NCI-H1694 treated with DMSO at 0.1 percent for 48 hours (cell line): ENCODE measurements at places on chromosomes 1 and 21.

DNA sequence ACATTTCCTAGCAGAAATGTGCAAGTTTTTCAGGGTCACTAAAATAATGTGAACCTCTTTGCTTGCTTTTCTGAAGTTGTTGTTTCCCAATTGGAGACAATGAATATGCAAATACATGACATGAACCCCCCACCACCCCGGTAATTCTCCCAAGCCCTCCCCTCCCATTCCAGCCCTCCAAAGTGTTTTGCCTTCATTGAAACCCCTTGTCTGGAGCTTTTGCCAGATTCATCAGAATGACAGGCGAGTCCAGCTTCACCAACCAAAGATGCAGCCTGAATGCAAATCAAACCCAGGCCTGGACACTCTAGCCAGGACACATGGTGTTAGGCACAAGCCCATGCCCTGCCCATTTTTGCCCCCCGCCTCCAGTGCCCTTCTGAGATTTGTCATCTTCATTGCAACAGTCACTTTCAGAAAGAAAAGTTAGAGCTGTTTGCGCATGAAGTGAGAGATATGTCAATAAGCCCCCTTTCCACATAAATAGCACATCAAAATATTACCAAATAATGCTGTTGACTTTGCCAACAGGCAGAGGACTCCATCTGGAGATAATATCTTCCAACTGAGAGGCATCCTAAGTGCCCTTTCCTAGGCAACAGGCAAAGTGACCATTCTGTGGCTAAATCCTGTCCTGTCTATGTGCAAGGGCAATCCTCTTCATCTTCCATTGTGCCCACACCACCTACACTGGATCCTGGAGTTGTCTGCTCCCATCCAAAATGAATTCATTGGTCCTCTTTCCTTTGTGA lies 145.6 kb upstream of the NFIA start:
- no peak for DNase-seq

DNA sequence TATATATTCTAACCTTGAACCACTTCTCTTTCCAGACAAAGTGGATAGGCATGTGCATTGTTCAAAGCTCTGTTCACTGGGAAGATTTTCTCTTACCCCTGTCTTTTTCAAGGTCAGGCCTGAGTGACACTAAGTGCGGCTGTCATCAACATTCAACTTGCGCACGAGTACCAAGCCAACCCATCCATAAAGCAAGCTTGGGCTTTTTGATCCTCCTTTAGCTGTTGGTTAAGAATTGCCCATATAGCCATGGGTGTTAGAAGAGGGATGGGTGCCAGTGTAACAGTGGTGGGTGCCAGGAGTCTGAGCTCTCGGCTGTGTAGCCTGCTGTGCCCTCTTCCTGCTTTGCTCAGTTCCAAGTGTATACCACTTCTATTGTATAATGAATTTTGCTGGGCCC lies 136.1 kb downstream of the GLUL start:
- no peak for DNase-seq

GRCh38 chr1:2229037-2229864 lies 1.1 kb downstream of the SKI start:
- DNase-seq = peak; percentile 15

- no peak for DNase-seq
Observed at GRCh38 chr1:212186427-212187207, 98.6 kb upstream of the PPP2R5A start.

GRCh38 chr1:47216278-47217059 lies 15.6 kb downstream of the TAL1 start:
- DNase-seq = no peak

GRCh38 chr1:32612189-32612881 lies 38.0 kb downstream of the ZBTB8OS start:
- DNase-seq = peak; percentile 44

- DNase-seq = no peak
Observed at GRCh38 chr1:7962014-7962335, 464 bp downstream of the PARK7 start.

DNA sequence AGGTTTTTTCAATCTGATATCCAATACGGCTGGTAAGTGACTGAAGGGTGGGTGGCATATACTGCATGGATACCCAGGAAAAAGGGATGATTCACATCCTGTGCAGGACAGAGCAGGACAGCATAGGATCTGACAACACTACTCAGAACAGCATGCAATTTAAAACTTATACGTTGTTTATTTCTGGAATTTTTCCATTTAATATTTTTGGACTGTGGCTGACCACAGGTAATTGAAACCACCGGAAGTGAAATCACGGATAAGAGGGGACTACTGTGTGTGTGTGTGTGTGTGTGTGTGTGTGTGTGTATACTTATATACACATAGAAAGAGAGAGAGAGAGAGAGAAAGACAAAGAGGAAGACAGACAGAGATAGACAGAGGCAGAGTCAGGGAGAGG lies 23.0 kb downstream of the ERICH3 start:
- DNase-seq = no peak

DNA sequence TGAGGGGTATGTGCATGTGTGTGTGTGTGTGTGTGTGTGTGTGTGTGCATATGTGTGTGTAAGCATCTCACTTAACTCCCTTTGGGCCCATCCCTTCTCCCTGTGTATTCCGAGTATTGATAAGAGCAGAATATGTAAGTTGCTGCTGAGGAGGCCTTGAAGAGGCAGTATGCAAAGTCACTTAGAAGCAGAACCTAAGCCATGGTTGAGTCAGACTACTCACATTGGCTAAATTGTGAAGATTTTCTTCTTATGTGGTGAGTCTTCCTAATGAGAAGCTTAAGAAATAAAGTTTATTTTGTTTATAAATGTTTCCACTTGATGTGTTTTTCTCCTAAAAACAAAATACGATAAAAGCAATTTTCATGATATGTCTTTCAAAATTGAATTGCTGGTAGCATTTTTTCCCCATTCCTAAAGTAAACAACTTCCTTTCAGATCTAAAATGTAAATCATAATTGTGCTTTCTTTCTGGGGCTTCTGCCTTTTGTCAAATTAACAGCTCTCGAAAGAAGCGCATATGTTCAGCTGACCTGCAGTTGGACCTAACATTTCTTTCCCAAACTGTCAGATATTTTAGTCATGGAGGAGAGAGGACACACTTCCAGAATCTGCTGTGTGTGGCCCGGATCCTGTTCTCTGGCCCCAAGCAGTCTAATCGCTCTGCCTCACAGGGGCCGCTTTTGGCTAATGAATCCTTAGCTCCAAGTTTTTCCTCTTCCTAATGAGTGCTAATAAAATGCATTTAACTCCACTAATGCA lies 284.0 kb downstream of the DUSP10 start:
- DNase-seq = no peak

DNA sequence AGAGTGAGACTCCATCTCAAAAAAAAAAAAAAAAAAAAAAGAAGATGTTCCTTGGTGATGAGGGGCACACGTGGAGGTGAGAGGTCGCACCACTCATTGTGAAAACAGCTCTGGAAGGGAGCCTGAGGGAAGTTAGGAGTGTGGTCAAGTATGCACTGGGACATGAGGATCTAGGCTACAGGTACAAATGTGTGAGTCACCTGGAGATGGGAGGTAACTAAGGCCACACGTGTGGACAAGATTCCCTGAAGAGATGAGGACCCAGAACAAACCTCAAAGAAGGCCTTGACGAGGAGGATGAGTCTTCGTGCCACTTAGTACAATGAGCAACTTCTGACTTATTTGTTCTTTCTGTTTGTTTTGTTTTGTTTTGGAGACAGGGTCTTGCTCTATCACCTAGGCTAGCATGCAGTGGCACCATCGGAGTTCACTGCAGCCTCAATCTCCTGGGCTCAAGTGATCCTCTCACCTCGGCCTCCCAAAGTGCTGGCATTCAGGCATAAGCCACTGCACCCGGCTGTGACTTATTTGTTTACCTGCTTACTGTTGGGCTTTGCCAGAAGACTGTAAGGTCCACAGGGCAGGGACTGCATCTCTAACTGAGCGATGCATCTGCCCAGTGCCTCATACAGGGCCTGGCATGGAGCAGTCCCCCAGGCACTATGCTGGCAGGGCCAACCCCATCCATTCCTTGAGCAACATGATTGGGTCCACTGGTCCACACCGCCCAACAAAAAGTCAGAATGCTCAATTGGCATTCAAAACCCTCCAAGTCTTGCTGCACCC lies 6.4 kb downstream of the ASAP3 start:
- DNase-seq = no peak

GRCh38 chr1:6348511-6349191 lies 44.9 kb downstream of the ACOT7 start:
- DNase-seq = no peak

DNA sequence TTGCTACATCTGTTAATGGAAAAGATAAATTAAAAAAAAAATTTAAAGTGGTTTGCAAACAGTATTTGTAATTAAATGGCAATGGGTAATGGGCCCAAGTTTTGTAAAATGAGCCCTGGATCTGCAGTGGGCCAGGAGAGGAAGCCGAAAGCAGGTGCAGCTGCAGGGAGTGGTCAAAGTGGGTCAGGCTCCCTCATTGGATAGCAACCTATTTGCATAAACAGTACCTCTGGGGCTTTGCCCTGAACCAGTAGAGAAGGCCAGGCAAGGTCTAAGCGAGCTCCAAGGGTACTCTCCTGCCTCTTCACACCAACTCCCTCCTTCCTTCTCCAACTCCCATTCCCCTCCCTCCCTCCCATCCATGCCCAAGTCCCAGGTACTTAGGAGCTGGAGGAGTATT lies 138.9 kb downstream of the HMGB4 start:
- no peak for DNase-seq

DNA sequence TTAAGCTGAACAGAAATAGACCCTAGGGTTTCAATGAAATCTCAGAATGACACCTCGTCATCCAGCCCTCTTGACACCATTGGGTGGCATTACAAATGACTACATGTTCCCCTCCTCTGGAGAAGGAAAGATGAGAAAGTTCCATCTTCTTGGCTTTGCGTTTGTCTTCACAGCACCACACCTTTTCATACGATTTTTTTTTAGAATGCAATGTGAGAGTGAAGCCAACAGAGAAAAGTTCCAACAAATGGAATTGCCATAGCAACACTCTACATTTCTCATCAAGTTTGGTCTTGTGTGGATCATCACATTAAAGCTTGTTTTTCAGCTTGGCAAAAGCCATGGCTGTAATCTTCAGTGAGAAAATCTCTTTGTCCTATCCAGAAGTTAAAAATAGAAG lies 183.4 kb upstream of the SNX7 start:
- DNase-seq = no peak

DNA sequence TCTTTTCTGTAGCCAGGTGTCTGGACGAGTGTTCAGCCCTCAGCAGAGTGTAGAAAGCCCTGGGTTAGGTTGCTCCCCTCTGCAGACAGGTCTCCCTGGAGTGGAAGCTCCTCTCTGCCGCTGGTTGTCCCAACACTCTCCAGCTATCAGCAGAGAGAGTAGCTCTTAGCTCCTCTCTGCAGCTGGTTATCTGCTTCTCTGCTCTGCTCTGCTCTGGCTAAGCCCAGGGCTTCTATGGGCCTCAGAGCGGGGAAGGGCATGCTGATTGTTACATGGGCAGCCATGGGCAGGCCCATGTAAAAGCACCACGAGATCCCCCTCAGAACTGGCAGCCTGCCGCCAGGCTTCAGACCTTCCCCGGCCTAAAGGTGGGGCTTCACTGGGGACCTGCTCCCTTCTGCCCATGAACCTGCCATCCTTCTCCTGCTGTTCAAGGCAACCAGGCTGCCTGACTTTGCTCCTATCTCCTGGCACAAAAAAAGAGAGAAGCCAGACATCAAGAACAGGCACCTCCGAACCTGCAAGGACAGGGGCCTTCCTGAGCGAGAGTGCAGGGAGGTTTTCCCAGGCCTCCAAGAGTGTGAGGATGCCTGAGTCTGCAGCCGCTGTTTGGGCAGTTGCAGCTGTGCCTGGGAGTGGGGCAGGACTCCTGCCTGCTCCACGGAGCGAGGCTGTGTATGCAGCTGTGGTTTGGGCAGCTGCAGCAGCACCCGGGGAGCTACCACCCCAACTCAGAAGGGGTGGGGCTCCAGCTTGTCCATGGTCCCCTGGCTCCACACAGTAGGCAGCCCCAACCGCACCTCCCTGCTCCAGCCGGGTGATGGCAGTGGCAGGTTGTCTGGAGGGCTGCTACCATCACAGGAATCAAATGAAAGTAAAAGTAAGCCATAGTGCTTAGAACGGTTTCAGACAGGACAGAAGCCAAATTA lies 973.7 kb downstream of the LTN1 start:
- no peak for DNase-seq

- no peak for DNase-seq
Observed at GRCh38 chr1:185573677-185574076, 160.5 kb upstream of the HMCN1 start.

DNA sequence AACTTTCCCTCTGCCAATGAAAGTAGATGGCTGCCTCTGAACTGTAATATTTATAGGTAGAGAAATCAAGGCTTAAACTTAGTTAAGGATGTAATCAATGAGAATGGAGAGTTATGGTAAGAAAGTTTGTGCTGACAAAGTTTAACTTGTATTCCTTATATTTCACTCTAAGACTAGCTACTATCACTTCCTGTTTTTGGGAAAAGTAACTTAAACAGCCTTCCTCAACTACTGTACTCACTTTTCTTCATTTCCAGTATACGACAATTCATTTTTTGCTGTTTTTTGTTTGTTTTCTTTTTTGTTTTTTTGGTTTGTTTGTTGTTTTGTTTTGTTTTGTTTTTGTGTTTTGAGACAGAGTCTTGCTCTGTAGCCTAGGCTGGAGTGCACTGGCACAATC lies 3.7 kb downstream of the RGS18 start:
- no peak for DNase-seq

DNA sequence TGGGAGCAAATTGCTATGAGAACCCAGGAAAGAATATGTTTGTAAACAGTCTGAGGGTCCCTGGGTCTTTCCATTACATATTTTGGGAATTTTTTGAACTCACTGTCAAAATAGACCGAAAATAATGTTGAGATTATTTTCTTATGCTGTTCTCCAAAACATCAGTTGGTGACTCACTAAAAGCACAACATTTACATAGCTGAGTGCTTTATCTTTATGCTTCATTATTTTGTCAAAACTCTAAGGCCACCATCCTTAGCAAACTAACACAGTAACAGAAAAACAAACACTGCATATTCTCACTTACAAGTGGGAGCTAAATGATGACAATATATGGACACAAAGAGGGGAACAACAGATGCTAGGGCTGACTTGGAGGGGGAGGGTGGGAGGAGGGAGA lies 459.3 kb downstream of the ADGRL2 start:
- DNase-seq = peak; percentile 25

GRCh38 chr21:45260191-45260825 lies 27.4 kb downstream of the POFUT2 start:
- no peak for DNase-seq

- DNase-seq = peak; percentile 57
Observed at GRCh38 chr1:185315445-185316071, 1.5 kb downstream of the IVNS1ABP start.

GRCh38 chr1:38625939-38626338 lies 233.6 kb downstream of the RRAGC start:
- no peak for DNase-seq

GRCh38 chr1:68329096-68329835 lies 96.9 kb upstream of the WLS start:
- no peak for DNase-seq

DNA sequence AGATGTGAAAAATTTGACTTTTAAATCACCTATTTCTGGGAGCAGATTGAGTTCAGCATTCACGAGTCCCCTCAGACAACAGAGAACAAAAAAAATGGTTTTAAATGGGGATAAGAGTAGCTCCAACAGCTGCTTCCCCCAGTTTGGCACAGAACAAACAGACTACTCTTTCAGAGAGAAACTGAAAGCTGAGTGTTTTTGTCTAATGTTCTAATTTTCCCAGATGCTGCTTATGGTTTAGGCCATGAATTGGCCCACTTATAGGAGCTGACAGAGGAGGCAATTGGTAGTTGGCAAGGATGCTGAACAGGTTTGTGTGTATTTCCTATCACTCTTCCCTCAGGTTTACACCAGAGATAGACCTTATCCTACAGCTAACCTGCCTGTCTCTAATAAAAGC lies 1637.4 kb upstream of the PRMT6 start:
- DNase-seq = no peak

- DNase-seq = no peak
Observed at GRCh38 chr1:231983588-231984193, 357.1 kb downstream of the DISC1 start.
